DMS53 (cell line): ENCODE measurements at places on chromosomes 4 and X.

DNA sequence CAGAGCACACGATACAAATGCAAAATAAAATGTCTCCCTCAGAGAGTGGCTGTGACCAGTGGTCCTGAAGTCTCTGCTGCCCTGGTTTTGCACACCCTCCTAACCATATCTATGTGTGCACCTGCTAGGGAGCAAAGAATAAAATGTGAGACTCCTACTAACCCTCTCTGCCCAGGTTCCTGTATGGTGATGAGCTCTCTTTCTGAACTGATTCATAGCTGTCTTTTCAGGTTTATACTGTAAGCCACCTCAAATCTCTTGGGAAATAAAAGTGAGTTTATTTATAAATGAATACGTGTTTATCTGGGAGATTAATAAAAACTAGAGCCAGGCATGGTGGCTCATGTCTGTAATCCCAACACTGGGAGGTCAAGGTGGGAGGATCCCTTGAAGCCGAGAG lies 126.0 kb upstream of the RBPJ start:
- DNase-seq: no peak

GRCh38 chr4:156422576-156422975 lies 468.9 kb upstream of the CTSO start:
- no peak for DNase-seq

DNA sequence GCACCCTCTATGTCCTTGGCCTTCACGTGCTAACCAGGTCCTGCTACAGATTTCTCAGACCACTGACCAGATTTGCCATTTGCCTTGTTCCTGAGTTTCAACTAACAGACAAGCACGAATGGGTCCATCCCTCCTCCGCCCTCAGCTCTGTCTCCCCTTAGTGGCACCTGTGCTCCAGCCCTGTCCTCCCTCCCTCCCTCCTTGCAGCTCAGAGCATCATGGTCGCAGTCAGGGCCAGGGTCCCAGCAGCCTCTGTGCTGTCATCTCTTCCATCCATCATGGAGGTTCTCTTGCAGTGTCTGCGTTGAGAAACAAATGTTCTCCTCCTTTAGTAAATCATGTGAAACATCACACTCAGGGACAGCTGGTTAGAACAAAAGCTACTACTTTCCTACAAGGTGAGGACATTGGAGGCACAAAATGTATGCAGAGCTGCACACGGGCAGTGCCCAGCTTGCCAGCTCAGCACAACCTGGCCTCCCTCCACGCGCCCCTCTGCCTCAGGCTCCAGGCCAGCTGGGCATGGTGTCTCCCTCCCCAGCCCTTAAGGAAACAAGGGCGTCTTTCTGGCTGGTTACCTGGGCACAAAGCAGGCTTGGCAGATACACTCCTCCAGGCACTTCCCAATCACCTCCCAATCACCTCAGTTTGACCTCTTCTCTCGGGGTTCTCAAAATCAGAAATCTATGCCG lies 79.5 kb upstream of the ATP6AP2 start:
- no peak for DNase-seq

DNA sequence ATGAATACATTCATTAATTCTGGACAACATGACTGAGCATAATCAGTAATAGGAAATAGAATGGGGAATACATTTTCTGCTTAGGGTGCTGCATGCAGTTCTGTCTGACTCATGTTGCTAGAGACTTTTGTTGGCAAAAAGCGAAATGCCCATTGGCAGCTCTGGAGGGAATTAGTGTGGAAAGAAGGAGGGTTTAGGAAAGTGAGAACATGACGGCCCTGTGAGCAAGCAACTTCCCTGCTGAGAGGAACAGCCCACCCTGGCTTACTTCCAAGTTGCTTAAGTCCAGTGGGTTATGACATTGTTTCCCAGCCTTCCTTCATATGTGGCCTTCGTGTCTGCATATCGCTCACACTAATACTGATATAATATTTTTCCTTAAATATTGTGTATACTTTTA lies 13.8 kb downstream of the MAD2L1 start:
- no peak for DNase-seq

- DNase-seq: no peak
Measured at GRCh38 chrX:38732866-38733265, 68.4 kb upstream of the MID1IP1 start.
